Mesothelial cell of epicardium (in vitro differentiated cells): ENCODE measurements at places on chromosomes 3 and 15. TPM values are rescaled to one million over a fixed set of nuclear protein-coding genes. Genes with fewer than 3 reads are reported as not detected.

DNA sequence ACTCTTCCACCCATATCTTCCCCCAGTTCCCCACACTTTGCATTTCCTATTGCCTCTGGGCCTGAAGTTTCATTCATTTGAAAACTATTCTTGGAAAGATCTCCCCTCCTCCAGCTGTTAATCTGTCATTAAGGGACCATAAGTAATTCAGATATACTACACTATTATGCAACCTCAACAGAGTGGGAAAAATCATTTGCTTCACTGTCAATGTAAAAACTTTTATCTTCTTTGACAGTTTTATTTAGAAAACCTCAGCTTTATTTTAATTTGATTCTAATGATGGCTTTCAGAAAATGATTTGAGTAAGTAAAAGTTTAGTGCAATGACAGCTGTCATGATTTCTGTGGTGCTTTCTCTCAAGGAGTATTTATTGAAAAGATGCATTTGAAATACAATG is 435.3 kb upstream of the KCNMB2 start:
- no peak for DNase-seq

DNA sequence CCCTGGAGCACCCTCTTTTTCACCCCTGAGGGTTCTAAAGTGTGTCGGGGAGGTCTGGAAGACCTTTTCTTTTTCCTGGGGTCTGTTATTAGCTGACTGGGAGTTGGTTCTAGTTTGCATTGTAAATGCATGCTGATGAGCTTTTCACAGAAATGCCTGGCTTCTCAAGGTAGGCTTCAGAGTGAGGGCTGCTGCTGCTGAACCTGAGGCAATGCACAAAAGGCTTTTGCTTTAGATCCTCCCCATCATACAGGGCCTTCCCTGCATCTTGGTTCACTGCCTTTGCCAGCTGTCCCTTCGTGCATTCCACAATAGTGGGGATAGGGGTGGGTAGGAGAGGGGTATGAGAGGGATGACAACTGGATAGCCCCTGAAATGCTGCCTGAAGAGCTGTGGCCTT is 46.6 kb downstream of the FAH start:
- DNase-seq: no peak

The ADGRG7 gene
- not detected in 3 replicates for total RNA-seq

The KIF7 gene
- 26.5 to 30.1 TPM (median 26.6 TPM) in 3 replicates for total RNA-seq

DNA sequence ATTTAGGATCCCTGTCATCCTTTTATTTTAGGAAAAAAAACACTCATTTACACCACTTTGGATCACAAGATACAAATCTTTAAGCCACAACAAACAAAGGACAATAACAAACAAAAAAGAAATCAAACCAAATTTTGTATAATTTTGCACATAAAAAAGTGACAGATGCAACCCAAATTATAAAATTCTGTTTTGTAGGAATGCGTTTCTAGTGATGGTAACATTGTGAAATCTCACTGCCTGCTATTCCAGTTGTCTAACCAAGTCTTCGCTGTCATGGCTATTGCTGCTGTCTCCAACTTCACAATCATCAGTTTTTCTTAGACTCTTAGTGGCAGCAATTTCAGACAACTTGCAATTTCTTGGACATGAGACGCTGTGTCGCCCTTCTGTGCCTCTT is 58.3 kb upstream of the ARL6 start:
- no peak for DNase-seq

The IGF2BP2 gene
- 191 to 201 TPM (median 191 TPM) in 3 replicates for total RNA-seq

The ZNF662 gene
- 0.18 to 0.63 TPM (median 0.45 TPM) in 3 replicates for total RNA-seq

DNA sequence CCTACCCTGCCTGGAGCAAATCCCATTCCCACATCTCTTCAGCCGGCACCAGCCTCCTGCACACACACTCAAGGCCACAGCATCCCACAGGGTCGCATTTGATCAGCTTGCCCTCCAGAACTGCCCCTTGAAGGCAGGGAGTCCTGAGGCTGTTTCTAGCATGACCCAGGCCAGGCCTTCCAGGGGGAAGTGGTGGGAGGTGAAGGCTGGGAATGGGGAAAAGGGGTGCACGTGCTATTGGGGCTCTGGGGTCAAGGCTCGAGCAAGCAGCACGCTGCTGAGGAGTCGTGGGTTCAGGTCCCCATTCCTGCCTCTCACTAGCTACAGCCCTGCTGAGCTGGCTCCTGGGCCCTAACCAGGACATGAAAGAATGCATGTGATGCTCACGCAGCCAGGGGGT is 24.9 kb downstream of the SEMA7A start:
- no peak for DNase-seq

GRCh38 chr15:70008697-70009290 is 88.9 kb downstream of the TLE3 start:
- DNase-seq: no peak

DNA sequence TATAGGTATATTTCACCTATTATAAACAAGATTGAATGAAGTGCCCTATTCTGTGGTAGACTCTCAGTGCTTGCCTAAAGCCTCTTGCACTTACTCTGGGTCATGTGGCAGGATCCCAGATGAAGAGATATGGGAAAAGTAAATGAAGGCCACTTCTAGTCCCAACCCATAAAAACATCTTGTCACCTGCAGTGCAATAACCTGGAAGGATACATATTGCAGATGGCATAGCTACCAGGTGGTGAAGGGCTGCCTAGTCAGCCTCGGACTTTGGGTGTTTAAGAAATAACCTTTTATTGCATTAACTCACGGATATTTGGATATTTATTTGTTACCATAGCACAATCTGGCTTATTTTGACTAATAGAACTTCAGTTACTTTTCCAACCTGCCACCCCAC is 367.1 kb downstream of the UNC13C start:
- DNase-seq: no peak

DNA sequence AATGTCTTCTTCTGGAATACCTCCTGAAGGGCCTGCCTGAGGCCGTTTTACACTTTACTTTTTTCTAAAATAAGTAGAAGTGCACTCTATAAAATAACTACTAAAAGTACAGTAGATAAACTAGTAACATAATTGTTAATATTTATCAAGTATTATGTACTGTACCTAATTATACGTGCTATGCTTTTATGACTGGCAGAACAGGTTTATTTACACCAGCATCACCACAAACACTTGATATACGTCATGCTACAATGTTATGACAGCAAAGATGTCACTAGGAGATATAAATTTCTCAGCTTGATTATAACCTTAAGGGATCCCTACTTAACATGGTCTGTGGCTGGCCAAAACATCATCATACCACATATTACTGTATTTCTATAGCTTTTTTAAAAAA is 29.4 kb downstream of the DLG1 start:
- no peak for DNase-seq

- peak; percentile 69 for DNase-seq
Measured at GRCh38 chr15:78422571-78423340, 15.3 kb upstream of the IREB2 start.

The RAB8B gene
- total RNA-seq: 20.2 to 27.1 TPM (median 22.7 TPM) in 3 replicates

The CCRL2 gene
- not detected in 3 replicates for total RNA-seq

The FANCD2OS gene
- not detected in 3 replicates for total RNA-seq

- DNase-seq: no peak
Measured at GRCh38 chr3:148400754-148401153, 296.9 kb upstream of the AGTR1 start.

- DNase-seq: no peak
Measured at GRCh38 chr3:146203776-146204175, 42.8 kb upstream of the PLOD2 start.

- DNase-seq: no peak
Measured at GRCh38 chr3:195508185-195508584, 34.9 kb downstream of the PPP1R2 start.

- no peak for DNase-seq
Measured at GRCh38 chr3:156582532-156583183, 27.7 kb upstream of the SSR3 start.

The SPATA12 gene
- not detected in 3 replicates for total RNA-seq

The EPHA6 gene
- total RNA-seq: 39.1 to 43.3 TPM (median 39.5 TPM) in 3 replicates

GRCh38 chr3:124282751-124283651 is 291.1 kb upstream of the ROPN1 start:
- no peak for DNase-seq

- no peak for DNase-seq
Measured at GRCh38 chr15:72764656-72765055, 18.9 kb downstream of the ADPGK start.

GRCh38 chr15:99619712-99620111 is 53.9 kb downstream of the MEF2A start:
- no peak for DNase-seq
